RPMI8226 (cell line): ENCODE measurements at places on chromosomes 2 and 18.

DNA sequence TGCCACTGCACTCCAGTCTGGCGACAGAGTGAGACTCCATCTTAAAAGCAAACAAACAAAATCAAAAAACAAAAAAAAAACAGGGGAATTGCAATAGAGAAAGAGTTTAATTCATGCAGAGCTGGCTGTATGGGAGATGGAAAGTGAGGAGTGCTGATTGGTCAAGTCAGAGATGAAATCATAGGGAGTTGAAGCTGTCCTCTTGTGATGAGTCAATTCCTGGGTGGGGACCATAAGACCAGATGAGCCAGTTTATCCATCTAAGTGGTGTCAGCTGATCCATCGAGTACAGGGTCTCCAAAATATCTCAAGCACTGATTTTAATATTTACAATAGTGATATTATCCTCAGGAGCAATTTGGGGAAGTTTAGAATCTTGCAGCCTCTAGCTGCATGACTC is 45.3 kb downstream of the FRZB start:
- no peak for DNase-seq

- DNase-seq = no peak
Observed at GRCh38 chr2:172249334-172249733, 146.6 kb upstream of the DLX2 start.

GRCh38 chr2:118965737-118966136 is 23.7 kb downstream of the MARCO start:
- no peak for DNase-seq

DNA sequence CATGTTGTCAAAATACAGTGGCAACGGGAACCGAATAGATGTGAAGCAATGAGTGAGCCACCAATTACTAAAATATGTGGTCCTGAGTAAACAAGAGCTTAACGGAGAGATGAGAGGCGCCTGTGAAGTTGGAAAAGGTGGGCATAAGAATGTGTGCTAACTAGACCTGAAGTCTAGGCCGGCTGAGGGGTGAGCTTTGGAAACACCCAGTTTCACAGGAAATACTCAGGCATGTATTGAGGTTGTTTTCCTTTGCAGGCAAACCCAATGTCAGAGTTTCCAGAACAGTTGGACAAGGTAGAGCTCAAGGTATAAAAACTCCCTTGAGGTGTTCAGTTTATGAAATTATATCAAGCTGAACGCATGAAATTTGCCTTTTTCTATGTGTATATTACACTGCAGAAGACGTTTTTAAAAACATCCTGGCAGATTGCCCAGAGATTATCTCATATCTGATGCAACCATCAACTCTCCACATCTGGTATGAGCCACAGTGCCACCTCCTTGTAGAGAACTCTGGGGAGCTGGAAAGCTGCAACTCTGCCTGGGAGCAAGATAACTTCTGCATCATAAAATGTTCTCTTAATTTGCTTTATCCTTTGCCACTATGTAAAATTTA is 3.9 kb upstream of the WDSUB1 start:
- DNase-seq = peak; percentile 79

- DNase-seq = no peak
Observed at GRCh38 chr2:67616749-67617148, 219.6 kb downstream of the ETAA1 start.

- no peak for DNase-seq
Observed at GRCh38 chr2:237520290-237520689, 33.2 kb downstream of the MLPH start.

GRCh38 chr2:121055088-121055487 is 229.9 kb downstream of the TFCP2L1 start:
- no peak for DNase-seq

GRCh38 chr2:220198896-220199295 is 571.5 kb downstream of the SLC4A3 start:
- no peak for DNase-seq

GRCh38 chr18:69839497-69839896 is 108.2 kb downstream of the CD226 start:
- DNase-seq = no peak
